ENCODE measurements at places on chromosomes 7 and 10. TPM values are rescaled to one million over a fixed set of nuclear protein-coding genes. Genes with fewer than 3 reads are reported as not detected.

Gene CALHM2
- total RNA-seq = 78.6 TPM

Gene MEIG1
- 3.6 TPM for total RNA-seq

Gene ATP6V0A4
- 0.79 TPM for total RNA-seq

Gene INA
- 5.2 TPM for total RNA-seq

Gene BAIAP2L1
- total RNA-seq = 23.5 TPM

Gene LFNG
- total RNA-seq = 18.3 TPM

Gene NME8
- 5.8 TPM for total RNA-seq

Gene SLC18A3
- not detected for total RNA-seq

Gene HTRA1
- total RNA-seq = 21.3 TPM

Gene OR2A1
- 0.37 TPM for total RNA-seq

Gene CTAGE8
- total RNA-seq = 13.7 TPM

Gene CROT
- 10.5 TPM for total RNA-seq

Gene GPAM
- total RNA-seq = 37.6 TPM

GRCh38 chr10:90998733-90999511 lies 78.0 kb upstream of the ANKRD1 start:
- H3K27me3 ChIP-seq = no peaks in the 10 kb centered on the region
- no peak overlapping the region for H3K4me3 ChIP-seq
- DNase-seq = no peak

GRCh38 chr7:156554488-156554887 lies 86.1 kb upstream of the RNF32 start:
- no peak overlapping the region for H3K4me3 ChIP-seq
- no peak overlapping the region for H3K27ac ChIP-seq
- no peak for DNase-seq
- H3K27me3 ChIP-seq = no peaks in the 10 kb centered on the region

DNA sequence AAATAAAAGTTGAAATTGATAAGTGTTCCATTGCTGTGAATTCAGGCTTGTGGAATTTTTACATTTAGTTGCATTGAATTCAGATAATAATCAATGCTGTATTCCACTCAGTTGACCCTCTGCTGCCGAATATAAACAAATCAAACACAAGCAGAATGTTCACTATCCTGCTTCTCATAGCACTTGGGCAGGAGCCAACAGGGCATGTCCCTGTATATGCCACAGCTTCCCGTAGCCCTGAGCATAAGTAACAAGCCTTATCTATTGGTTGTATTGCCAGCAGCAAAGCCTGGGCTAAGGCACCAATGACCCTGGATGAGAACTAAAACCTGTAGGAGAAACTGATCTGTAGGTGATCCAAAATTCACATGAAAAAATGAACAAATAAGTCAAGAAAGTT lies 145.9 kb downstream of the ARHGAP12 start:
- H3K27me3 ChIP-seq = no peaks in the 10 kb centered on the region
- no peak overlapping the region for H3K27ac ChIP-seq
- no peak overlapping the region for H3K4me3 ChIP-seq
- no peak for DNase-seq

GRCh38 chr7:148255333-148255732 lies 335.2 kb upstream of the C7orf33 start:
- no peak overlapping the region for H3K4me3 ChIP-seq
- H3K4me1 ChIP-seq = no peaks in the 10 kb centered on the region
- DNase-seq = no peak

DNA sequence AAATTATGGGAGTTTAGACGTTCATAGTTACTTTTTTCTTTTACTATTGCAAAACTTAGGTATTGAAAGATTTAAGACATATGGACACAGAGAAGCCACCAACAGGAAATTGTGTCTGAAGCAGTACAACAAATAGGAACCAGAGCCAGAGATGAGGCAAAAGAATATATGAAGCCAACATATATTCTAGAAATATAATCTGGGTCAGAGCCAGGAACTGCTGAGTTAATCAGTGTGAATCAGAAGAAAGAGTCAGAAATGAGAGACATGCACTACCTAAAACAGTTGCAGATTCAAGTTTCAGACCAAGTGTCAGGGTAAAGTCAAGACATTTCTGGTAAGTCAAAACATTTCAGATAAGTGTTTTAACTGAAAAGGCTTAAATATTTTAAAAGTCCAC lies 67.7 kb downstream of the DGKB start:
- H3K27me3 ChIP-seq = no peaks in the 10 kb centered on the region
- H3K36me3 ChIP-seq = no peaks in the 10 kb centered on the region
- no peak overlapping the region for H3K4me3 ChIP-seq
- H3K27ac ChIP-seq = no peak overlapping the region
- DNase-seq = no peak
- H3K4me1 ChIP-seq = no peaks in the 10 kb centered on the region

GRCh38 chr10:122565766-122566206 lies 5.2 kb downstream of the DMBT1 start:
- H3K36me3 ChIP-seq = no peaks in the 10 kb centered on the region
- peak; percentile 91 for DNase-seq
- no peak overlapping the region for H3K4me3 ChIP-seq
- no peaks in the 10 kb centered on the region for H3K4me1 ChIP-seq
- H3K27ac ChIP-seq = no peak overlapping the region

DNA sequence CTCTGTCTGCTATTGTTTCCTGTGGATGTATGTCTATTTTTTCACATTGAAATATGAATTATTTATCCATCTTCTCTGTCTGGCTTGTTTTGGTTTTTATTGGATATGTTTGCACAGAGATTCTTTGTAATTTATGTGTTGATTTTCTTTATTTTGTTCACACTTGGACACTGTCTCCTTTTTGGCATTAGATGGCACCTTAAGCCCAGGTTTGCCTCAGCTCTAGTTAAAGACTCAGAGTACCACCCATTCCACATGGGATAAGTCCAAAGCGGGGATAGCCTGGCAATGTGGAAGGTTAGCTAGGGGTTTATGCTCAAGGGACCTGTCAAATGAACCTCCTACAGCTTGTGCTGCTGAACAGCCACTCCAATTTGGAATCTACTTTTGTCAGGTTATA lies 14.1 kb downstream of the FEZF1 start:
- no peak overlapping the region for H3K27ac ChIP-seq
- H3K4me3 ChIP-seq = no peak overlapping the region
- no peaks in the 10 kb centered on the region for H3K27me3 ChIP-seq
- H3K4me1 ChIP-seq = no peaks in the 10 kb centered on the region
- DNase-seq = no peak
- no peaks in the 10 kb centered on the region for H3K36me3 ChIP-seq

GRCh38 chr10:50417886-50418830 lies 166.8 kb upstream of the ASAH2 start:
- H3K36me3 ChIP-seq = no peaks in the 10 kb centered on the region
- no peaks in the 10 kb centered on the region for H3K27me3 ChIP-seq
- H3K27ac ChIP-seq = peak overlapping the region; percentile 68
- peak overlapping the region; percentile 71 for H3K4me3 ChIP-seq
- DNase-seq = peak; percentile 50

DNA sequence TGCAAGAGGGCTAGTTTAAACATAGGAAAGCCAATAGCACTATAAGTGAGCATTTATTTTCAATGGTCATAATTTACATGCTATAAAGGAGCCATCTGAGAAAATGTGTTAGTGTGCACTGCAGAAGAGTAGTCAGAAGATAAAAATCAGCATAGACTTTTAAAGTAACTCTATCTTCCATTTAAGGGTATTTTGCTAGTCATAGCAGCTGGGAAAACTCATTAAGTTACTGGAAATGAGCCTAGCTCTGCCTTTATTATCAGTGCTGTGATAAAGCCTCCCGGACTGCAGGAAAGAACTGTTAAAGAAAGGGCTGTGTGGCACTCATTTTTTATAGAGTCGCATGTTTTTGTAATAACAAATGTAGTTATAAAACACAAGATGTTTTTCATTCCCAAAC lies 825.8 kb upstream of the POM121L12 start:
- peaks cover 4% of the 10 kb centered on the region for H3K4me1 ChIP-seq
- H3K27me3 ChIP-seq = no peaks in the 10 kb centered on the region
- no peak overlapping the region for H3K27ac ChIP-seq
- DNase-seq = no peak
- H3K36me3 ChIP-seq = no peaks in the 10 kb centered on the region
- no peak overlapping the region for H3K4me3 ChIP-seq

DNA sequence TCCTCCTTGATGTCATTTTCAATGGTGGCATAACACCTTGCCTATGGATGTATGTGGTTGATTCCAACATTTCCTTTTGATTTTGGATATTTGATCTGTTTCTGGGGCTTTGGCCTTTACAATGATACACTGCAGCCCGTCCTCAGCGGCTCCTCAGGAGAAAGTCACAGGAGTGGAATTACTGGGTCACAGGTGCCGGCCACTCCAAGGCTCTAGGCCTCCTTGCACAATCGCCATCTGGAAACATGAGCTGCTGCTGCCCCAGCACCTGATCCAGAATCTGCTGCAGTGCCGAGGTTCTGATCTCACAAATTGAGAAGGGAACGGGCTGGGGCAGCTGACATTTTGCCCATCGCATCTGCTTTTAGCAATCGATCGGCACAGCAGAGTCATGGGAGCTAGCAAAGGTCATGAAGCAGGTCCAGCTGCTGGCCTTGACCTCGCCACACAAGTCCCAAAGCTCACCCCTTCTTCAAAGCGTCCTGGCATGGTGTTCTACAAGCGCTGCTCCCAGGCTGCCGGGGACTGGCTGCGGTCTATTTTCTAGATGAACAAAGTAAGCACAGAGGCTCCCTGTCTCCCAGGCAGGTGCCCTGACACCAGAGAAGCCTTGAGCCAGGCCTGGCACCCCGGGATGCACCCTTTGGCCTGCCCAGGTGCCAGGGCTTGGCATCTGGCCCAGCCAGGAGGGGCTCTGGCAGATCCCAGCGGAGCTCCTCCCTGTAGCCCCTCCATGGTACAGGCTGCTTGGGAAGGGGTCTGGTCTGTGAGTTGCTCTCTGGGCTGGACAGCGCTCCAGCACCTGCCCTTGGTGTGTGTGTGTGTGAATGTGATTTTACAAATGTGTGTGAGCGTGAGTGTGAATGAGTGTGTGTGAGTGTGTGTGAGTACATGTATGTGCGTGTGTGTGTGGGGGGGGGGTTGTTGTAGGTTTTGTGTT lies 201.8 kb downstream of the GLRX3 start:
- no peak for DNase-seq
- H3K4me1 ChIP-seq = no peaks in the 10 kb centered on the region
- H3K4me3 ChIP-seq = no peak overlapping the region
- H3K36me3 ChIP-seq = no peaks in the 10 kb centered on the region

DNA sequence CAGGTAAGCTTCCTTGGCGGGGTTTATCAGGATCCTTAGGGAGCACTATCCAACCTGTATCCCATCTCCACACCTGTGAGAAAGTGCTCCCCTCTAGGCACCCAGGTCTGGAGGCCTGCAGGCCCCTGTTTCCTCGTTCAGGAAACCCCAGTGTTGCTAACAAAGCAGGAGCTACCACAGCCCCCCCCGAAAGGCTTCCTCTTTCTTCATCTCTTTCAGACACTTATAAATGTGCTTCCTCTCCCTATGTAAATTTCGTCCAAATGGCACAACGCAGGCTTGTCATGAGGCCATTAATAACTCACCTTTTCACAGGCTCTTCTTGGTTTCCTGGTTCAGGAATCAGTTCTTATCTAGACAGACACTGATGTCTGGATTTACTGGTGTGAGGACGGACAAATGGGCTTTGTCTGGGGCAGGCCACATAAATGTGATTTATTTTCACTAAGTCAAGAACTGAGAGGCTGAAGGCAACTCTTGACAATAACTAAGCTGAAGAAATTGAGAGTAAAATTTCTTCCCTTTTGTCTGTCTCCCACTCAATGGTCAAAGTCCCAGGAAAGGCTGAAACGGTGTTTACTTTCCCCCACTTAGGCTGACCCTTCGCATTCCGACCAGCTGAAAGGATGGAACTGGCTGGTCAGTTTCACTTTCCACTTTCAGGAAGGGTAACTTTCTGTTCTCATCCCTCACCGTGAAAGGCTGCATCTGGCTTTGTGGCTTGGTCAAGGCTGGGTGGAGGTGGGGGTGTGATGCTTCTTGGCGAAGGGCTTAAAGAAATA lies 46.8 kb downstream of the PIK3AP1 start:
- no peaks in the 10 kb centered on the region for H3K36me3 ChIP-seq
- peaks cover 46% of the 10 kb centered on the region for H3K4me1 ChIP-seq
- peak overlapping the region; percentile 60 for H3K27ac ChIP-seq
- H3K27me3 ChIP-seq = no peaks in the 10 kb centered on the region
- no peak overlapping the region for H3K4me3 ChIP-seq

- no peaks in the 10 kb centered on the region for H3K36me3 ChIP-seq
- no peak for DNase-seq
- no peaks in the 10 kb centered on the region for H3K27me3 ChIP-seq
- H3K27ac ChIP-seq = no peak overlapping the region
- H3K4me3 ChIP-seq = no peak overlapping the region
Measured at GRCh38 chr7:42144604-42145003, 92.4 kb downstream of the GLI3 start.

GRCh38 chr7:155071916-155072571 lies 1.9 kb downstream of the HTR5A start:
- no peak overlapping the region for H3K4me3 ChIP-seq
- H3K27ac ChIP-seq = no peak overlapping the region
- no peaks in the 10 kb centered on the region for H3K4me1 ChIP-seq
- DNase-seq = no peak

DNA sequence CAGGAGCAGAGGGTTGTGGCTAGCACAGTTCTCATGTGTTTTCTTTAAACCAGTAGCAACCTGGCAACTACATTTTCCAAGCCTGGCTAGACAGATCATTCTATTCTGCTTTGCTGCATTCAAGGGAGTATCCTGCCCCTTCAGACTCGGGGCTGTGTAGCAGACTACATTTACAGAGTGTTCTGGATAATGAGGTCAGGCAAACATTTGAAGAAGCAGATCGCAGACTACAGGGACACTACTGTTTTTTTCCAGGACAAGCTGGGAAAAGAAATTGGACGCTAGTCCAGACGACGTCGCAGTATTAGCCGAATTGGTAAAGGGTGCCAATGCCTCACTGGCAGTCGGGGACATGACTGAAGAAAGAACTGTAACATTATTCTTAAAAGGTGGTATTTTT lies 61.0 kb upstream of the PAPSS2 start:
- peak; percentile 23 for DNase-seq
- H3K27me3 ChIP-seq = no peaks in the 10 kb centered on the region
- H3K4me1 ChIP-seq = no peaks in the 10 kb centered on the region

GRCh38 chr10:28331841-28332240 lies 29.0 kb upstream of the MPP7 start:
- DNase-seq = no peak
- no peak overlapping the region for H3K4me3 ChIP-seq
- H3K4me1 ChIP-seq = no peaks in the 10 kb centered on the region
- H3K27me3 ChIP-seq = no peaks in the 10 kb centered on the region

DNA sequence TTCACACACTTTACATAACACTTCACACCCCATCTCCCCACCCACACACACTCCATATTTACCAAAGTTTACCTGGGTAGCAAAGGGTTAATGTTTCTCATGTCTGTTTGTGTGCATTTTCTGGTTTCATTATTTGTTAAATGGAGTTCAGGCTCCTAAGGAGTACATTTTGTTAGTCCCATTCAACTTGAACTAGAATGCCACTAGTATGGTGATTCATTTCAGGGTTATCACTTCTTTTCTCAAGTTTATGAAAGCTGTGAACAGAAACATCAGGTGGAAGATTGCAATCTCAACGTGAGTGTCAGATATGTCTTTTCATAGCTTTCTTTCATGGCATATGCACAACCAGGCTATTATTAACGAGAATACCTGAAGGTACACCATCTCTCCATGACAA lies 1027.5 kb downstream of the GATA3 start:
- H3K27ac ChIP-seq = no peak overlapping the region
- no peaks in the 10 kb centered on the region for H3K27me3 ChIP-seq
- H3K4me1 ChIP-seq = no peaks in the 10 kb centered on the region
- no peak overlapping the region for H3K4me3 ChIP-seq

GRCh38 chr7:49781996-49782395 lies 8.6 kb downstream of the VWC2 start:
- H3K36me3 ChIP-seq = no peaks in the 10 kb centered on the region
- no peak overlapping the region for H3K27ac ChIP-seq
- no peak overlapping the region for H3K4me3 ChIP-seq
- no peak for DNase-seq
- H3K4me1 ChIP-seq = no peaks in the 10 kb centered on the region

- H3K4me1 ChIP-seq = peaks cover 21% of the 10 kb centered on the region
- peak within 1 kb of the TSS; percentile 49 for H3K27ac ChIP-seq
- H3K4me3 ChIP-seq = peak within 1 kb of the TSS; percentile 65
Measured at GRCh38 chr7:30771174-30771879, at the start of gene MINDY4. Gene MINDY4 (plus strand): TSS chr7:30771417. CDS start chr7:30771494, 77 bp downstream.

Measured in testis (tissue), 5 donors.